ENCODE measurements at places on chromosomes 6 and 20. TPM values are rescaled to one million over a fixed set of nuclear protein-coding genes. Genes with fewer than 3 reads are reported as not detected.

- no peak for DNase-seq
Observed at GRCh38 chr6:157965387-157965786, 16.3 kb upstream of the SYNJ2 start.

GRCh38 chr20:63693083-63693732 is 3.2 kb upstream of the TNFRSF6B start:
- no peak for DNase-seq

- no peak for DNase-seq
Observed at GRCh38 chr6:111411046-111411445, 72.0 kb downstream of the REV3L start.

DNA sequence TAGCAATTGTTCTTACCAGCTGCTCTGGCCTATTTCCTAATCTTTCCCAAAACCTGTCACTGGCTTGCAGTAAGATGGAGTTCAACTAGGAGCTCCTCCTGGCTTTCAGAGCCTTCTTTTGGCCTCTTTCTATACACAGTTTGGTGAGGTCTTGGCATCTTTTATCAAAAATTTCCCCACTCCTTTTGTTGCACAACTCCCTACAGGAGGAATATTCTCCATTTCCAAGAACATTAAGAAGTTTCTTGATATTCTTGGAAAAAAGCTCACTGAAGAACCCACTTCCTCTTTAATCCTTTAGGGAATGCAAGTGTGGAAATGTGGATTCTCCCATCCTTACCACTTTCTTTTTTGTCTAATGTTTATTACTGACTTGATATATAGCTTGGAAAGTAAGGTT is 171.3 kb upstream of the KCNK16 start:
- DNase-seq: no peak

- DNase-seq: no peak
Observed at GRCh38 chr20:2093159-2093781, 8.4 kb upstream of the STK35 start.

DNA sequence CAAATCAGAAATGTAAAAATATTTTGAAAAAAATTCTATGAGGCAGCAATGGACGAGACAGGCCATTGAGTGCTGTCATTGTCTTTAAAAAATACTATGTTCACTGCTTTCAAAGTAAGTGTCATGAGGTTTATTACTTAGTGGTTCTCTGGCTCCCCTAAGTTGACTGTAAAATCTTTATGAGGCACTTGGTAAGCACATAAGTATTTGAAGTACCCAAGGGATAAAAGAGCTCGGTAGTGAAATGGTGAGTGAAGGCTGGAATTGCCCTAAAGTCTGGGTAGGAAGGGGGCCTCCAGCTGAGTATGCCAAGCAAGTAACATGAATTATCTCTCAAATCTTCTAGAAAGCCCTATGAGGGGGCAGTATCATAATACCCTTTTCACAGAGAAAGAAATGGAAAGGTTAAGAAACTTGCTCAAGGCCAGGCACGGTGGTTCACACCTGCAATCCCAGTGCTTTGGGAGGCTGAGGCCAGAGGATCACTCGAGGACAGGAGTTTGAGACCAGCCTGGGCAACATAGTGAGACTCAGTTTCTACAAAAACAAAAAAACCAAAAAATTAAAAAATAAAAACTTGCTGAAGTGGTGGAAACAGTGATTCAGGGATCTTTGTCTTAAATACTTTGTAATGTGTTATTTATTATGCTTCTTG is 5.5 kb upstream of the CTCFL start:
- no peak for DNase-seq

MLIP gene
- total RNA-seq: not detected

ACSS1 gene
- 5.5 TPM for total RNA-seq
